ENCODE measurements at places on chromosomes 7 and 10.
A peak's percentile ranks its signal among the peaks of the same experiment; 100 is the strongest.

- peaks cover 17% of the 10 kb centered on the region for H3K4me1 ChIP-seq
- no peaks in the 10 kb centered on the region for H3K27me3 ChIP-seq
- peaks cover 35% of the 10 kb centered on the region for H3K36me3 ChIP-seq
- DNase-seq, result no peak
Observed at GRCh38 chr10:74677951-74678350, 148.4 kb upstream of the KAT6B start.

DNA sequence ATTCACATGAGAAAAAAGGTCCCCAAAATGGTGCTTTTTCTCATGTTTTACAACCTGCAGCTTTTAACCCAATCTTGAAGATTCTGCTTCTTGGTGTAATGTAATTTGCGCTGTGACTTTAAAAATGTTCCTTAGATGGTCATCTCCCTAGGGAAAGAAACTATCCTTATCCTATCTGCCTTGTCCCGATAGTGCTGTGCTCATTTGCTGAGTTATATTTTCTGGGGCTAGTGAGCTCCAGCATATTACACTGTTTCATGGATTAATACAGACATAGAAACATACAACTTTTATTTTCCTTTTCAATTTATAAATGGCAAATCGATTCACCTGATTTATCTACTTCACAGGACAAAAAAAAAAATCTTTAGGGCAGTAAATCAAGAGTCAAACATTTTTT lies 2.8 kb downstream of the WAPL start:
- H3K36me3 ChIP-seq, result peaks cover 43% of the 10 kb centered on the region
- no peak for DNase-seq
- H3K27me3 ChIP-seq, result no peaks in the 10 kb centered on the region
- peaks cover 75% of the 10 kb centered on the region for H3K4me1 ChIP-seq
- H3K4me3 ChIP-seq, result peak overlapping the region; percentile 82

DNA sequence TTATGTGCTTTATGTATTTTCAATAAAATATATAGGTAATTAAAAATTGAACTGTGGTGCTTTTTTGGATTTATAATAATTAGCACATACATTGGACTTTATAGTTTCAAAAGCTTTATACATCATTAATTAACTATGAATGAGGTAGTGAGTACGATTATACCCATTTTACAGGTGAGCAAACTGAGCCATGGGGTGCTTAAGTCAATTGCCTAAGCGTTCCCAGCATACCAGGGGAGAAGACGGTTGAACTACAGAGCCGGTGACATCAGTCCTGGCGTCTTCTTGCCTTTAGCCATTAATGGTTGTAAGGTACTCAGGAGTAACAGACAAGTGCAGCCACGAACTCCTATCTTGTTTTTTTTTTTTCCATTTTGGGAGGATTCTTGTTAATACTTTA lies 172.8 kb downstream of the GATA3 start:
- no peaks in the 10 kb centered on the region for H3K27me3 ChIP-seq
- H3K4me3 ChIP-seq, result no peak overlapping the region
- peaks cover 23% of the 10 kb centered on the region for H3K4me1 ChIP-seq
- no peak overlapping the region for H3K27ac ChIP-seq
- H3K36me3 ChIP-seq, result no peaks in the 10 kb centered on the region
- DNase-seq, result no peak

DNA sequence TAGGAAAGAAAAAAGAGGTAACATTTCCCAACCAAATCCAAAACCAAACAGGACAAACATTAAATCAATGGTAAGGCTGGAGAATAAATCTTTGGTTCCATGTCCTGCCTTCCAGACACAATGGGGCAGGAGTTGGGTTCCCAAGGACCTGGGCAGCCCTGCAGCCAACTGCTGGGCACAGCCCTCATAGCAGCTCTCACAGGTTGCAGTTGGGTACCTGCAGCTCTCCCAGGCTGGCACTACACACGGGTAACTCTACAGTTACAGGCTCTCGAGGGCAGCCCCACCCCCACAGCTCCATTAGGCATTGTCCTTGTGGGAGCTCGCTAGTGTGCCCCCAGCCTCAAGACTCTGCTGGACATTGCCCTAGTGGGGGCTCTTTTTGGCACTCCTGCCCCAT lies 7.5 kb downstream of the GRB10 start:
- no peaks in the 10 kb centered on the region for H3K36me3 ChIP-seq
- no peak for DNase-seq
- H3K27me3 ChIP-seq, result peaks cover 3% of the 10 kb centered on the region
- H3K4me1 ChIP-seq, result no peaks in the 10 kb centered on the region
- no peak overlapping the region for H3K27ac ChIP-seq

GRCh38 chr7:90675982-90676381 lies 79.9 kb downstream of the CDK14 start:
- DNase-seq, result no peak
- H3K4me1 ChIP-seq, result no peaks in the 10 kb centered on the region
- H3K27ac ChIP-seq, result no peak overlapping the region
- H3K27me3 ChIP-seq, result peaks cover 3% of the 10 kb centered on the region
- no peak overlapping the region for H3K4me3 ChIP-seq

- H3K27ac ChIP-seq, result peak overlapping the region; percentile 71
- peaks cover 11% of the 10 kb centered on the region for H3K4me1 ChIP-seq
- DNase-seq, result peak; percentile 22
Observed at GRCh38 chr10:5666841-5667630, 641 bp upstream of the ASB13 start.

DNA sequence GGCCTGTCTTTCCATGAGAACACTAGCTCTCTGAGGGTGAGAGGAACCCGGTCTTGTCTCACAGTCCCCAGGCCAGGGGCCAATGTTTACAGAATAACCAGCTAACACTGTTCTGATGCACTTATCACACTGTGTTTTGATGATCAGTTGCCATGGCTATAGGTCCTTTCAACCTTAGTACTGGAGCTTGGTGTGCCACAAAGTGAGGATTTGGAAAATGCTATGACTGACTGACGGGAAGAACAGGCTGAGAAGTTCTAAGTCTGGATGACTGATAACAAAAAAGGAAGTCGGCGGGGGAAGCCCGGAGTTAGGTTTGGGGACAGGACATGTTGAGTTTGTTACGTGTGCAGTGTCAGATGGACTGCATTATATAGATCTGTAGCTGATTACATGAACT lies 141.8 kb downstream of the CTTNBP2 start:
- no peak overlapping the region for H3K4me3 ChIP-seq
- peak; percentile 56 for DNase-seq
- no peaks in the 10 kb centered on the region for H3K36me3 ChIP-seq
- H3K27me3 ChIP-seq, result peaks cover 12% of the 10 kb centered on the region
- no peak overlapping the region for H3K27ac ChIP-seq

- peaks cover 3% of the 10 kb centered on the region for H3K4me1 ChIP-seq
- no peak overlapping the region for H3K27ac ChIP-seq
- H3K4me3 ChIP-seq, result no peak overlapping the region
- peaks cover 4% of the 10 kb centered on the region for H3K27me3 ChIP-seq
- no peaks in the 10 kb centered on the region for H3K36me3 ChIP-seq
Observed at GRCh38 chr7:155226261-155227003, 71.2 kb upstream of the INSIG1 start.

- peaks cover 13% of the 10 kb centered on the region for H3K4me1 ChIP-seq
- DNase-seq, result no peak
- no peaks in the 10 kb centered on the region for H3K36me3 ChIP-seq
- H3K27me3 ChIP-seq, result no peaks in the 10 kb centered on the region
- no peak overlapping the region for H3K27ac ChIP-seq
Observed at GRCh38 chr7:44094883-44095592, 9.1 kb upstream of the AEBP1 start.

DNA sequence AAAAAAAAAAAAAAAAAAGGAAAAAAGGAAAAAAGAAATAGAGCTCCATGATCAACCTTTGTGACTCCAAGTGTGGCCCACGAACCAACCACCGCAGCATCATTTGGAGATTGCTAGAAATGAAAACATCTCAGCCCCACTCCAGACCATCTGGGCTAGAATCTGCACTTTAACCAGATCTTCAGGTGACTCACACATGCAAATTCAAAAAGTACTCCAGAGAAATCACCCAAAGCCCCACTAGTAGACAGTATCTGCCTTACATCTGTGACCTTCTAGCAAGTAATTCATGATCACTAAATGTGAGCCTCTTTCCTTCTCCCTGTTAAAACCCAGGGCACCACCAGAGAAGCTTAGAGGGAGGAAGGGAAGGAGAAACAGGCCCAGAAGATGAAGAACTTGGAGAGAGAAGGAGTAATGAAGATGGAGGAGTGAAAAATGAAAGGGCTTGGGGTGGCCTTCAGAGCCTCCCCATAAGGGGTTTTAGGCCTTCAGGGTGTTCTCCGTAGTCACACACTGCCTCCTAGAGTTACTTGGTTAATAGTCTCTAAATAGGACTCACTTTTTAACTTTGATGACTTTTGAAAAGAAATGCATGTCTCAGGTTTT lies 94.0 kb downstream of the SLC37A3 start:
- no peaks in the 10 kb centered on the region for H3K36me3 ChIP-seq
- no peak overlapping the region for H3K4me3 ChIP-seq
- H3K4me1 ChIP-seq, result peaks cover 16% of the 10 kb centered on the region
- peak; percentile 56 for DNase-seq
- H3K27ac ChIP-seq, result peak overlapping the region; percentile 83
- H3K27me3 ChIP-seq, result no peaks in the 10 kb centered on the region

DNA sequence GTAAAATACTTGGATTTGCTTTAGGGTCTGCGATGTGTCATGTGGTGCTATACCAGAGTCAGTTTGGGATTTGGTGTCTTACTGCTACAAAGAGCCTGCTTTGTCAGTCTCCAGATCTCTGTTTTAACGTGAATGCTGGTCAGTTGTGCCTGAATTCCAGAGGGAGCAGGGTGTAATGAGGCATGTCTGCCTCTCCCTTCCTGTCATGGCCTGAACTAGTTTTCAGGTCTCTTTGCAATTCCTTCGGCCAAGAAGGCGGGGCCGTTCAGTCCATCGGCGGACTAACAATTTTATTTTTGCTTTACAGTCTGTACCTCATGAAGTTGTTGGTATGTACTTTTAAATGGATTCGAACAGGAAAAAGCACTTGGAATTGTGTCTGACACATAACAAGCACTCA lies 465.1 kb upstream of the ADARB2 start:
- H3K27me3 ChIP-seq, result peaks cover 5% of the 10 kb centered on the region
- H3K27ac ChIP-seq, result no peak overlapping the region
- H3K4me3 ChIP-seq, result no peak overlapping the region
- DNase-seq, result no peak
- H3K36me3 ChIP-seq, result no peaks in the 10 kb centered on the region

- DNase-seq, result no peak
- peaks cover 48% of the 10 kb centered on the region for H3K36me3 ChIP-seq
- no peak overlapping the region for H3K27ac ChIP-seq
- no peak overlapping the region for H3K4me3 ChIP-seq
- H3K27me3 ChIP-seq, result peaks cover 4% of the 10 kb centered on the region
Observed at GRCh38 chr7:155640629-155641028, 3.8 kb upstream of the RBM33 start.

DNA sequence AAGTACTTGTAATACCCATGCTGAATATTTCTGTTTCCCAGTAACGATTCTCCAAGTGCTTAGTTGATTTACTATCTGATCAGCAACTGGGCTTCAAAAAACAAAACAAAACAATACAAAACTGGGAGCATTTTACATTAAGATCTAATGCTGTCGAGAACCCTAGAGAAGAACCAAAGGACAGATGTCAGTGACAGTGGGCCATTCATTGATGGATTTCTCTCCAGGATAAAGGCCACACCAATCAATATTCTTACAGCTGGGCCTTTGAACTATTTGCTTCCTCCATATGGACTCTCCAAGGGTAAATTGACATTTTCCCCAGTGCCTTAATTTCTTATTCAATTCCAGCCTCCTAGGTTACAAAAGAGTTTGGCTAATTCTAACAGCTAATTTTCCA lies 217.5 kb downstream of the ADAM12 start:
- DNase-seq, result no peak
- H3K4me3 ChIP-seq, result no peak overlapping the region
- no peaks in the 10 kb centered on the region for H3K36me3 ChIP-seq

GRCh38 chr10:27607591-27607990 lies 103.5 kb downstream of the RAB18 start:
- no peak for DNase-seq
- peaks cover 2% of the 10 kb centered on the region for H3K27me3 ChIP-seq
- no peak overlapping the region for H3K27ac ChIP-seq
- H3K36me3 ChIP-seq, result no peaks in the 10 kb centered on the region

DNA sequence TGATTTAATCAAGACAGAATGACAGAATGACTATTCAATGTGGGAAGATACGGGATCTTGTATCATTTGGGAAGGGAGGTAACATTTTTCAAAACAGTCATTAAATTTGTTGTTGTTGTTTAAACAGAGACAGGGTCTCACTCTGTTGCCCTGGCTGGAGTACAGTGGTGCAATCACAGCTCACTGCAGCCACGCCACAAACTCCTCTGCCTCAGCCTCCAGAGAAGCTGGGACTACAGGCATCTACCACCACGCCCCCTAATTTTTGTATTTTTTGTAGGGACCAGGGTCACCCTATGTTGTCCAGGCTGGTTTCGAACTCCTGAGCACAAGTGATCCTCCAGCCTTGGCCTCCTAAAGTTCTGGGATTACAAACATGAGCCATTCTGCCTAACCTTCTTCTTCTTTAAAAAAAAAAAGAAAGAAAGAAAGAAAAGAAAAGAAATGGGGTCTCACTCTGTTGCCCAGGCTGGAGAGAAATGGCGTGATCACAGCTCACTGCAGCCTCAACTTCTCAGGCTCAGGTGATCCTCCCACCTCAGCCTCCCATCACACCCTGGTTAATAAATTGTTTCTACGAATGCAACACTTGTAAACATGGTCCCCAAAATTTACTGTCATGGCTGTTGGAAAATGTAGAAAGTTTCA lies 24.3 kb downstream of the YWHAG start:
- no peak overlapping the region for H3K4me3 ChIP-seq
- no peak overlapping the region for H3K27ac ChIP-seq
- no peaks in the 10 kb centered on the region for H3K27me3 ChIP-seq
- no peak for DNase-seq
- peaks cover 33% of the 10 kb centered on the region for H3K4me1 ChIP-seq

GRCh38 chr10:131814567-131815265 lies 86.1 kb upstream of the PPP2R2D start:
- no peaks in the 10 kb centered on the region for H3K36me3 ChIP-seq
- no peaks in the 10 kb centered on the region for H3K4me1 ChIP-seq
- peaks cover 5% of the 10 kb centered on the region for H3K27me3 ChIP-seq
- DNase-seq, result no peak
- H3K27ac ChIP-seq, result no peak overlapping the region
- H3K4me3 ChIP-seq, result no peak overlapping the region

- no peaks in the 10 kb centered on the region for H3K27me3 ChIP-seq
- DNase-seq, result no peak
- no peak overlapping the region for H3K4me3 ChIP-seq
- H3K36me3 ChIP-seq, result peaks cover 38% of the 10 kb centered on the region
Observed at GRCh38 chr7:151366166-151366879, 24.7 kb downstream of the NUB1 start.

GRCh38 chr7:131517218-131517923 lies 39.1 kb downstream of the PODXL start:
- DNase-seq, result no peak
- no peak overlapping the region for H3K27ac ChIP-seq
- H3K4me1 ChIP-seq, result peaks cover 8% of the 10 kb centered on the region
- no peaks in the 10 kb centered on the region for H3K36me3 ChIP-seq

- H3K27ac ChIP-seq, result no peak overlapping the region
- no peak overlapping the region for H3K4me3 ChIP-seq
- H3K4me1 ChIP-seq, result no peaks in the 10 kb centered on the region
- no peaks in the 10 kb centered on the region for H3K36me3 ChIP-seq
- H3K27me3 ChIP-seq, result no peaks in the 10 kb centered on the region
- no peak for DNase-seq
Observed at GRCh38 chr7:80370587-80370986, 141.3 kb downstream of the GNAT3 start.

GRCh38 chr7:4682621-4683042 lies 537 bp downstream of the FOXK1 start:
- H3K27me3 ChIP-seq, result no peaks in the 10 kb centered on the region
- H3K36me3 ChIP-seq, result peaks cover 14% of the 10 kb centered on the region
- H3K4me1 ChIP-seq, result peaks cover 36% of the 10 kb centered on the region
- peak overlapping the region; percentile 91 for H3K4me3 ChIP-seq

Data from activated CD4-positive, alpha-beta T cell treated with anti-CD3 and anti-CD28 coated beads for 36 hours (primary cell).